ENCODE measurements at places on chromosomes 7 and 10.

DNA sequence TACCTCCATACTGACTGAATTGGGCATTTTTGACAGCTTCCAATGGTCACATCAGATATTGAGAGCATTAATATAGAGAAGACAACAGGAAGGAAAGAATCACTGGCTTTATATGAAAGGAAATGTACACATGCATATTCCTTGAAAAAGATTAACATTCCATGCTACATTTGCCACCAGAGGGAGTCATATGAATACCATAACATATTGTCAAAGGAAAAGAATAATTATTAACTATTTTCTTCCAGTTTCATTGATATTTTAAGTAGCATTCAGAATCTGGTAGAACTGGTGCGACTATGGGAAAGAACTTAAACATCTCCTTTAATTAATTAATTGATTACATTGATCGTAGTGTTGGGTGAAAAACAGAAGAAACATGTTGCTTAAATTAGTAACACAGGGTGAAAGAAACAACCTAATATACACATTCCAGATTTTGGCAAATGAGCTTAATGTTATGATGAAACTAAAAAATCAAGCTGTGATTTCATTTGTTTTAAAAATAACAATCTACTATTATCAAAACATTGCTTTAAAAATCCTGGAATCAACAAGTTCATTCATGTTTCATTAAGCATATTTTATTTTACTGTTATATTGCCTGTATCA, 71.5 kb downstream of the GPR85 start:
- DNase-seq: no peak

- no peak for DNase-seq
Observed at GRCh38 chr10:74640134-74640921, 186.1 kb upstream of the KAT6B start.

GRCh38 chr7:40165216-40165615, 30.4 kb downstream of the SUGCT start:
- DNase-seq: no peak

DNA sequence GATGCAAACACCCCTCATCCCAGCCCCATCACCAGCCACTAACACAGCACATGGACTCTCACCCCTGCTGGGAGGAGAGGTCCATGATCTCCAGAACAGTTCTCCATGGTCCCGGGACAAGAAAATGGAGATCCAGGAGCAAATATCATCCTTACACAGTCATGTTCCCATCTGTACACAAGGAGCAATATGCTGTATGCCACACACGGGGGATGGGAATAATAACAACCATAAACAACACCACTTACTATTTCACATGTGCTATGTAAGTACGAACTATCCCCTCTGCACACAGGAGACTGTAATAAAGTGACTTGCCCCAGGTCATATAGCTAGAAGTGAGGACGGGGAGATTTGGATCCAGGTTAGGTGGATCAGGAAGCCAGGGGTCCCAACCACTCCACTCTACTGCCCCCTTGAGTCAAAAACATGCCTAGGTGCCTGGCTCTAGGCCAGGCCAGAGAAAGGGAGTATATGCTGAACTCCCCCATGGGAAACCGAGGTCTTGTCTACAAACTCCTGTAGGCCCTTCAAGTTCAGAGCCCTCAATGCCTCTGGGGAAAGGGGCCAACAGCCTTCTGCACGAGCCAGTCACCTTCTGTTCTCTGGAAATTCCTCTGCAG, 34.1 kb downstream of the LRRC20 start:
- peak; percentile 25 for DNase-seq

DNA sequence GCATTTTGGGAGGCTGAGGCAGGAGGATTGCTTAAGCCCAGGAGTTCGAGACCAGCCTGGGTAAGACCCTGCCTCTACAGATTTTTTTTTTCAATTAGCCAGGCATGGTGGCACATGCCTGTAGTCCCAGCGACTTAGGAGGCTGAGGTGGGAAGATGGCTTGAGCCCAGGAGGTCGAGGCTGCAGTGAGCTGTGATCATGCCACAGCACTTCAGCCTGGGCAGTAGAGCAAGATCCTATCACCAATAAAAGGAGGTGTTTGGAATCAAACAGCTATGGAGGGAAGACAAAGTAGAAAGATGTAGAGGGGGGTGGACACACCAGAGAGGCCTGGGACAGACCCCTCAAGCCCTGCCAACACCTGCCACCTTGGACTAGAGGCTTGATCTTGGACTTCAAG, 9.1 kb upstream of the TNRC18 start:
- DNase-seq: no peak

DNA sequence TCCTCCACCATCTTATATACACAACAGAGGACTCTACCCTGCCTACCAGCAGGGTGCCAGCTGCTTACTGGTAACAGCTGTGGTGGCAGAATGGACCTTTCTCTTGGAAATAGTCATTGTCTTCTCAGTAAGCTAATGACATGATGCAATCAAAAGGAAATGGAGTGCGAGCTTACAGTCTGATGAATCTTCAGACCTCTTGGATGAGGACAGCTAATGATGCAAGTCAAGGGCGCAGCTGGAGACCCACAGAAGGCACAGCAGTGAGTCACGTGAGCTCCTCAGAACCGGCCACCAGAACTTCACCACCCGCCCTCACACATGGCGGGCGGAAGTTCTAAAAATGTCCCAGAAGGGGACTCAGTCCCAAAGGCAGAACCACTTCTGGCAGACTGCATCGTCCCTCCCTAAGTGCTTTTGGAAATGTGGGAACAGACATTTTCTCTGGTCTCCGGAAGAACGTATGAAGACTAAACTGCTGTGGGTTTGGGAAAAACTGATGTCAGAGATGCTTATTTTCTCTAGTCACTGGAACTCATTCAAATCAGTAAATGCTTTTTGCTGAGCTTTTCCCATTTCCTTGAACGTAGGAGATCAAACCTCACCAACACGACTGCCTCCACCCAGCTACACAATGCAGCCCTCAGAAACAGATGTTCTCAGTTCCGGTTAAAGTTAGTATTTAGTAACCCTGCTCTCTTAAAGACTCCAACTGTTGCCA, 96.4 kb downstream of the FAS start:
- DNase-seq: no peak
